NCI-H1417 (cell line): ENCODE measurements at places on chromosomes 16 and 17.

- DNase-seq = no peak
Observed at GRCh38 chr16:47142486-47142820, 1.3 kb downstream of the NETO2 start.

- DNase-seq = no peak
Observed at GRCh38 chr17:41781404-41782110, 5.0 kb downstream of the JUP start.

DNA sequence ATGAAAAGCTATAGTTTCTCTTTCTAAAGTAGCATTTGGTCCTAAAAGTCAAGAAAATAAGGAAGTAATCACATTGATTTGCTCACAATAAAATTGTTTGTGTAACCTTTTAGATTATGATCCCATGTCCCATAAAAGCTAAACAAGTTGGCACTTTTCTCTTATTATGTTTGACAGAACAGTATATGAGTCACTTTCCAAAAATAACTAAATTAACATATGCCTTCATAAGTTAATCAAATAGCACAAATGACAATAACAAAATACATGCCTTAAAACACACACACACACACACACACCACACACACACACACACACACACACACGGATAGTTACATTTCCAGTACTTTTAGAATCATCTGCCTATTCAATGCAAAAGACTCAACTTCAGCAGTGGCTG, 2.8 kb downstream of the MED13 start:
- DNase-seq = no peak

DNA sequence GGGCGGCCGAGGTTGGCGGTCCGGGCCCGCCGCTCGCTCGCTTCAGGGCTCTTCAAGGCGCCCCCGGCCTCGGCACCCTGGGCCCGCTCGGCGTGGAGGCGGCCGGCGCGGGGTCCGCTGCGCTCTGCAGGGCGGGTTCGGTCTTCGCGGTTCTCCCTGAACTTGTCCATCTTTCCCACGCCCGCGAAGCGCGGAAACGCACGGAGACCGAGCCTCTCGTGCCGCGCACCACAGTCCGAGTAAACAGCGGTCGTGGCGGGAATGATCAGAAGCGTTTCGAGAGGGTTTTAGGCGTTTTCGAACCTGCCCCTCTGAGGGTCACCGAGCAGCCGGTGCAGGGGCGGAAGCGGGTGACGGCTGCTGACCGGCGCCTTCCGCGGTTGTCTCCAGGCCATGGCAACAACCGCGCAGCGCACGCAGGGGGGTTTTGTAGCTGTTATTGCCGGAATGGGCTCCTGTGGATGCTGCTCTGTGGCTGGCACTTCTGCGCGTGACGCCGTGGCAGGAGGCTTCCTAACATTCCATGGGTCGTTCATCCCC, 414 bp downstream of the NARF start:
- DNase-seq = peak; percentile 53

DNA sequence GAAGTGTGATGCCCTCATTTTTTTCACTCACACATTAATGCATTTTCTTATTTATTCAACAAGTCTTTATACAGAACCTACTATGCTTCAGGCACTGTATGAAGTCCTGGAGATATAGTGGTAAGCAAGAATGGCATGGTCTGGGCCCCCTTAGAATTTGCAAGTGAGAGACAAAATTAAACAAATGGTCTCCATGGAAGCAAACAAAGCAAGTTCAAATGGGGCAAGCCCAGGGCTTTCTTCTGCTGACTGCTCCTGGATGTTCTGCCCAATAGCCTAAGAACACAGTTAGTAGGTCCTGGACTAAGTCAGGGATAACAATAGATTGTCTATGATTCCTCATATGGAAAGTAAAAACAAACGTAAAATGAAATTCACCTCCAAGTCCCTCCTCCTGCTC, 31.3 kb upstream of the DDX52 start:
- DNase-seq = no peak

DNA sequence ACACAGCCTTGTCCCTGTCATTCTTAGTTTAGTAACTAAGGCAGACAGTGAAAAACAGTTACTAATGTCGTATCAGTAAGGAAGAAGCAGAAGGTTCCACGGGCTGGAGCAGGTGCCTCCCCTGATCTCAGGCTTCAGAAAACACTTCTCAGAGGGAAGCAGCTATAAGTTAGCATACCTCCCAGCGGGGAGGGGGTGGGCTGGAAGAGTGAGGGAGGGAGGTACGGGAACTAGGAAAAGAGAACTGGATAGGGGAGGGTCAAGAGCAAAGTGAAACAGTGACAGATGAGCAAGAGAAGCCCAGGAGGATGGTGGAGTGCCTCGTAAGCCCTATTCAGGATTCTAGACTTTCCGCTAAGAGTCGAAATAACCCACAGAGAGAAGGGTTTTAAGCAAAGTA, 186.3 kb upstream of the XYLT1 start:
- DNase-seq = no peak

DNA sequence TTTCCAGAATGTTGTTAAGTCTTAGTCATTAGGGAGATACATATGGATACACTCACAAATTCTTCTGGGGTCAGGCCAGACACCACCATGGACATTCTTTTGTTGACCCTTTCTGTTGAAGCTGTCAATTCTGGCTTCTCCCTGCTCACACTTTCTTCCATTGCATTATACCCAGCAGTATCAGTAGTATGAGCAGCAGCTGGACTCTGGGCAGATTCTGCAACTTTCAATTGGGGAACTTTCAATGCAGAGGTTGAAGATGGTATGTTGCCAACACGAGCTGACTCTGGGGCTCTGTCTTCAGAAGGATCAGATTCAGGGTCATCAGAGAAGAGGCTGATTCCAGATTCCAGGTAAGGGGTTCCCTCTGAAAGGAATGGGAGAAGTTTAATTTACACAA, 45.8 kb downstream of the RND2 start:
- no peak for DNase-seq

GRCh38 chr17:28997806-28998205, 8.0 kb downstream of the SEZ6 start:
- peak; percentile 46 for DNase-seq

DNA sequence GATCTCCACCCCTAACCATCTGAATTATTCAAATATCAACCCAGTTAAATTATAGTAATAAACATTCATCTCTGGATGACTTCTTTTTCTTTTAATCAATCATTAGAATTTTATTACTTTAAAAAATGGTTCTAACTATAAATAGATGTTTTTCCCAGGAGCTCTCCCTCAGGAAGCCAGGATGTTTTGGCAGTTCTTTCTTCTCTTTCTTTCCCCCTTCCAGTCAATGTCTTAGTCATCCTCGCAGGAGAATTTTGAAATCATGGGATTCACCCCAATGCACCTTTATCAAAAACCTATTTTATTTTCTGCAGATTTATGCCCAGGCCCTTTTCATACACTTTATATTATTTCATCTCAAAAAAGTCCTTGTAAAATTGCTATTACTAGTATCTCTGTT, 711.6 kb downstream of the CDH11 start:
- DNase-seq = no peak

DNA sequence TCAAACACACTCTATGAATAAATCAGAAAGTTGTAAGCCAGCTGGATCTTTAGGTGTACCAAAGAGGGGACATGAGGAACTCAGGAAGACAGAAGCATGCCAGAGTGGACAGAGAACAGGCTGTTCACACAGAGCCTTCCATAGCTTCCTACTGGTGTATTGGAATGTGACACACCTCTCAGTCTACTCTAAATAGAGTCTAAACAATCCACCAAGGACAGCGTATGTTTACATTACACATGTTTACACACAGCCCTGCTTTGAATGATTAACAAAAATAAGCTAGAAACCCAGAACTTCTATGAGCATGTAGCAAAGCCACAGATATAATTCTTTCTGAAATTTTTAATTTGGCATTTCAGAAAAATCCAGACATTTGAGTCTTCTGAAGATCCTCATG, 1279.0 kb upstream of the CDH8 start:
- DNase-seq = no peak

- no peak for DNase-seq
Observed at GRCh38 chr17:49676276-49676868, 1.5 kb downstream of the SPOP start.

DNA sequence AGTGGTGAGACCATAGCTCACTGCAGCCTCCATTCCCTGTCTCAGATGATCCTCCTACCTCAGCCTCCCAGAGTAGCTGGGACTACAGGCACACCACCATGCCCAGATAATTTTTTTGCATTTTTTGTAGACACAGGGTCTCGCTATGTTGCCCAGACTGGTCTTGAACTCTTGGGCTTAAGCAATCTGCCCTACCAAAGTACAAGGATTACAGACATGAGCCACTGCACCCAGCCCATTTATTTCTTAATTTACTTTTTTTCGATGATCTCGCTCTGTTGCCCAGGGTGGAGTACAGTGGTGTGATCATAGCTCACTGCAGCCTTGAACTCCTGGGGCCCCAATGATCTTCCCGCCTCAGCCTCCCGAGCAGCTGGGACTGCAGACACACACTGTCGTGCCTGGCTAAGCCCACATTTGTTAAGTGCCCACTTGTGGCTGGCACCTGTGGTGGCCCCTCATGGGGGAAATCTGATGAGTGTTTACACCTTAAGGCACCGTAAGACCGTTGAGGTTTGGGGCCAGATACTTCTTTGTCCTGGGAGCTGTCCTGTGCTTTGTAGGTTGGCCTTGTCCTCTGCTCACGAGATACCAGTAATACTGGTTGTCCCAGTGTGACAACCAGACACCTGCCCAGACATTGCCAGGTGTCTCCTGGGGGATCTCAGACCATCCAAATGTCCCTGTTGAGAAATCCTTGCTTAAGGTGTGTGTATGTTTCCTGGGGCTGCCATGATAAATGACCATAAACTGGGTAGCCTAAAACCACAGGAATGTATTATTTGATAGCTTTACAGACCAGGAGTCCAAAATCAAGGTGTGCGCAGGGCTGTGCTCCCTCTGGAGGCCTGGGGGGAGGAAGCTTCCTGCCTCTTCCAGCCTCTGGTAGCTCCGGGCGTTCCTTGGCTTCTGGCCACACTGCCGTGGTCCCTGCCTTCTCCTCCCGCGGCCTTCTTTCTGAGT, 141.4 kb upstream of the GSE1 start:
- no peak for DNase-seq

- DNase-seq = no peak
Observed at GRCh38 chr16:2798723-2799204, 494 bp downstream of the PRSS41 start.

- no peak for DNase-seq
Observed at GRCh38 chr17:33334703-33335102, 41.6 kb upstream of the ASIC2 start.
